ENCODE measurements at places on chromosomes 16 and 17. TPM values are rescaled to one million over a fixed set of nuclear protein-coding genes. Genes with fewer than 3 reads are reported as not detected.

- no peak for DNase-seq
Observed at GRCh38 chr17:40951011-40951622, 13.7 kb upstream of the KRT23 start.

GRCh38 chr17:78409191-78409928 lies 30.9 kb downstream of the PGS1 start:
- no peak for DNase-seq

DNA sequence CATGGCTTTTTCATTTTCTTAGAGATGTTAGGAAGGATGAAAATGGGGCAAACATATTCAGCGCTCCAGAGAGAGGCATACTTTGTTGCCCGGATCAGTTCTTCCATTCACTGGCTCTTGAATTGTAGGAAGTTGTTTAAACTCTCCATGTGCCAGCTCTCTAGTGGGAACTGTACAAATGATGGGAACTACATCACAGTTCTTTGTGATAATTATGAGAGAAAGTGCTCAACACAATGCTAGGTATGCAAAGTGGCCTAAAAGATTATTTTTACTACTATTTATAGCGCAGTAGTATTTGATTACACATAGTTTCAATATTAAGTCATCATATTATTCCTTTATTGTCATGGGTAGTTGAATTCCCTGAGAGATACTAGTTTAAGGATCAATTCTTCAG lies 268.5 kb downstream of the RBFOX1 start:
- DNase-seq: no peak

The ZACN gene
- 0.98 TPM for total RNA-seq

- no peak for DNase-seq
Observed at GRCh38 chr17:81432941-81433340, 37.7 kb downstream of the BAHCC1 start.

GRCh38 chr16:84016477-84016876 lies 26.1 kb downstream of the SLC38A8 start:
- no peak for DNase-seq

DNA sequence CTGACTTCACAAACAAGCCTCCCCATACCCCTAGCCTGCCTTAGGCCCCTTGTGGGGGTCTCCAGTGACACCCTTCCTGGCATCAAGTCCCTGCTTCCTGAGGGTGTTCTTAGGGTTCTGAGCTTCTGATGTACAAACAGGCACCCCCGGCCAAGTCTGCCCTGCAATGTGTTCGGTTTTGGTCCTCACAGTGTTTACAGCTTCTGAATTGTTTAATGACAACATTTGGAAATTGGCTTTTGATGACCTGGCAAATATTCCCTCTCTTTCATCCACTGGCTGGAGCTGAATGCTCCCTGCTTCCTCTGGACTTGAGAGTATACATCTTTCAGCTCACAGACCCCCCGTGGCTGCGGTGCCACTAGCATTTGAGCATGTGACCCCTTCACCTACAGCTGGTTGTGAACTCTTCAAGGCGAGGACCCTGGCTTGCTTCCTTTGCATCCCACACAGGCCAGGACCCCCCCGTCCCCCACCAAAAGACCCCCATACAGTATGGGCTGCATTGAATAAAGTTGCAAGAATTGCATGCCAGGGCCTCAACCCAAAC lies 180.8 kb downstream of the KATNIP start:
- DNase-seq: no peak

DNA sequence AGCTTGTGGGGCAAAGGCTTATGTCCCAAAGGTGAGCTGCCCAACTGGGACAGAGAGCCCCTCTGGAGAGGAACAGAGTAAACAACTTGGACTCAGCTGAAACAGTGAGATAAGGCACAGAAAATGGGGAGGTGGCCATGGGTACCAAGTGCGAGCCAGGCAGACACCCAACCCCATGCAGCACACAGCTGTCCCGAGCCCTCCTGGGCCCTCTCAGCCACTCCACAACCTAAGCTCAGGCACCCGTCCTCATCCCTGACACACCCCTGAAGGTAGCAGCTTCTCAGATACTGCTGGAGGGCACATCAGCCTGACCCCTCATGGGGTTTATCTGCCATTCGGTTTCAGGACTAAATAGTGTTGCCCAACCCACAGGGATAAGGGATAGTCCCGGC lies 4.8 kb upstream of the GFOD2 start:
- DNase-seq: no peak

All from CD4-positive, alpha-beta T cell (primary cell).